ENCODE measurements at places on chromosomes 4 and X. TPM values are rescaled to one million over a fixed set of nuclear protein-coding genes. Genes with fewer than 3 reads are reported as not detected.

Gene DOK7
- total RNA-seq = 8.6 TPM

Gene ENAM
- not detected for total RNA-seq

Gene USP17L19
- total RNA-seq = not detected

Gene CYBB
- not detected for total RNA-seq

Gene TCEAL6
- total RNA-seq = not detected

Gene TMEM175
- total RNA-seq = 36.3 TPM

Gene CCSER1
- 0.65 TPM for total RNA-seq

Gene GAGE12E
- total RNA-seq = not detected

Gene ERCC6L
- 0.25 TPM for total RNA-seq

Gene BEND2
- not detected for total RNA-seq

Gene COX18
- total RNA-seq = 38.4 TPM

Gene TLR7
- not detected for total RNA-seq

Gene STK26
- total RNA-seq = 4.8 TPM

Gene AFM
- not detected for total RNA-seq

Gene SSX2B
- not detected for total RNA-seq
